ENCODE measurements at places on chromosomes 11 and 22.

DNA sequence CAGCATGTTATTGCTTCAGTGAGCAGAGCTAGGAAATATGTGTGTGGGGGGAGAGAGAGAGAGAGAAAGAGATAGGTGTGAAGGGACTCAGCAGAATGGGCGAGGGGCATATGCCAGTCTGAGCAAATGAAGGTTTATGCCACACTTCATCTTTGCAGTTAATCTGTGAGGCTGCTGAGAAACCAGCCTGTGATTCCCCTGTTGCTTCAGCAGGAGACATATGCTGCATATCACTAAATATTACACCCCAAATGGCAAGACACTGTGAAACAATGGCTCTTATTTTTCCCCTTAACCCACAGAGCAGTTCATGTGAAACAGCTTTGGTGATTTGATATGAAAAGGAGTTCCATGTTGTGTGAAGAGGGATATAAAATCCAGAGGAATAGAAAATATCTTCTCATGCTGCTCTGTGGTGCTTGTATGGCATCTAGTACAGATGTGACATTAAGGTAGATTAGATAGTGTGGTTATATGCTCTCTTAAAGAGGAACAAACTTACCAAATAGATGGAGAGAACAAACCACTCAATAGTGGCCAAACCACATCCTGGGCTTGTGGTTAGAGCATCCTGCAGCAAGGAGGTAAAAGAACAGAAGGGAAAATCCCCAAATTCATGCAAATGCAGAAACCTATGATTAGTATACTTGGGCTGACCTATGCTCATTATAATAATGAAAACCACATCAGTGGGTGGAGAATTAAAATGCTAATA, 864.2 kb downstream of the FAM181B start:
- no peak for DNase-seq

GRCh38 chr11:72786305-72787215, 7.3 kb downstream of the STARD10 start:
- DNase-seq, result peak; percentile 47

GRCh38 chr11:78194490-78194889, 5.8 kb downstream of the USP35 start:
- no peak for DNase-seq

- no peak for DNase-seq
Measured at GRCh38 chr11:128462922-128463321, 124.4 kb downstream of the ETS1 start.

DNA sequence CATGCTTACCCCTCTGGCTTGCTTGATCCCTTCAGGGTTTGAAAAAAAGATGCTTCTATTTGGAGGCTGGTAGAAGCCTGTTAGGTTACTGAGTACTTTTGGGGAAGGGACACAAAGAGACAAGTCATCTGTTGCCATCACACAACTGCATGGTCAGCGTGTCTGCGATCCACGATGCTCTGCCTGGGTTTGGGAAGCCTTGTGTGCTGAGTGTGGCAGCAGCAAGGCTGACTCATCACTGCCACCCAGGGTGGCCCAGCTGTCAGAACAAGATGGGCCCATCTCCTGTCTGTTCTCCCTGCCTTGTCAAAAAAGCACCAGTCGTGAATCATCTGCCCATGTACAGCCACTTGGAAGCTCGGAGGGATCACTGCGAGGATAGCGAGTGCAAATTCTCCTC, 26.2 kb downstream of the UBASH3B start:
- no peak for DNase-seq

GRCh38 chr11:86089659-86090058, 20.8 kb upstream of the PICALM start:
- DNase-seq, result no peak

DNA sequence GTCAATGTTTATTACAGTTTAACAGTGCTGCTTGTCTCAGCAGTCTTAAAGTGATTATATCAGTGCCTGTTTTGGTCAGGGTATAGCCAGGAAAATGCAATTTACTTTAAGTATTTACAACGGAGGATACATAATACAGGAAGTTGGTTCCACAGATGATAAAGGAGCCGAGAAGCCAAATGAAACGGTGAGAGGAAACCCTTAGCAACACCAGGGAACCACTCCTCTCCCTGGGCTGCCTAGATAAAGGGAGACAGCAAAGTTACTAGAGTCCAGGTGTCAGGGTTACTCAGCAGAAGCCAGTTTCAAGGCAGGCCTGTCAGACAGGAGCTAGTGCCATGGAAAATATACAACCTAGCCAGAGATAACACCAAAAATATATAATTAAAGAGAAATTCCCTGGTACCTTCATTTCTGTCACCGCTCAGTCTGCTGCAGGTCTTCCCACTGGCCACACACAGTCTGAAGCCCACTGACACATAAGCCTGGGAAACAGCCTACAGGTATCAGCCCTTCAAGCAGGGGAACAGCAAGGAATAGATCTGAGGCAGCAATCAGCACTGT, 55.5 kb downstream of the FAM76B start:
- no peak for DNase-seq

GRCh38 chr22:41344189-41344788, 37.5 kb upstream of the TEF start:
- DNase-seq, result no peak

DNA sequence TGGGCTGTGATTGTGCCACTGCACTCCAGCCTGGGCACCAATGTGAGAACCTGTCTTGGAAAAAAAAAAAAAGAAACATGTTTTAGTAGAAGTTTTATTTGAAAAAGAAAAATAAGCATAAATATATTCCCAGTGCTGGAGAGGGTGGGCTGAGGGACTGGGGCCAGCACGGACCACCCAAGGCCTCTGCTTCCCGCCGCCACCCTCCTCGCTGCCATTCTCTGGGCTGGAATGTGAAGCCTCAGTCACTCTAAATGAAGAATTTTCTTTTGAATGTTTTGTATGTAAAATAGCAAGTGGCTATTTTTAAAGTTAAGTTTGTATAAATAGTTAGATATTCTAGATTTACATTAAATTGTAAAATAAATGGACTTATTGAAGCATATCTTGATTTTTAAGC, 5.1 kb upstream of the TRMU start:
- no peak for DNase-seq

DNA sequence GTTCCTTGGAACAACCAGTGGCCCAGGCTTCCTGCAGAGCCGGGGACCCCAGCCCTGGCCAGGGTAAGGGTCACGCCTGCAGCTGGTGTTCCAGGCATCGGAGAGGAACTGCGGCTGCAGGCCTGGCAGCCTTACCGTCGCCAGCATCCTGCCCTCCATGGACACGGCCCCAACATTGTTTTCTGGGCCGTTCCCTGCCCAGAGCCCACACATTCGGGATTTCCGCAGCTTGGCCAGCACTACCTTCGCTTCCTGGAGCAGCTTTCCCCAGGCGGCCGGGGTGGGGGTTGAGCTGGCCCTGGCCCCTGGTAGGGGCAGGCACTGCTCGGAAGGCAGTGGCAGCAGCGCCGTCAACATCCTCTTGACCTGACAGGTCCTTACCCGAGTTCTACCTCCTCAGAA, 17.7 kb downstream of the TXN2 start:
- no peak for DNase-seq

DNA sequence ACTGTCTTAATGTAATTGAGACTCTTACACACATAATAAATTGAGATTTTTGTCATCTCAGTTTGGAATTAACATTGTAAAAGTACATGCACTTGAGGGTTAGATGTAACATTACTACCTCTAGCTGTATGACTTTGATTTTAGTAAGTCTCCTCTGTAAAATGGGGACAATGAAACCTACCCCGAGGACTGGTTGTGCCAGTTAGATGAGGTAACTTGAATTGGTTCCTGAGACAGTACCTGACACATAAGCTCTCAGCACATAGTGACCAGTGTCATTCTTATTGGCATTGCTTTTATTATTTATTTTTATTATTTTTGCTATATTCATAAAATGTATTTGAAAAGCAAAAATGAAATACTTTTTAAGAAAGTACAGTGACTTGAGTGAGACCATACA, 114.8 kb downstream of the TEAD1 start:
- no peak for DNase-seq

- DNase-seq, result no peak
Measured at GRCh38 chr11:8080674-8081590, at the start of gene TUB. Gene TUB (plus strand): TSS chr11:8081211. CDS start chr11:8081511, 300 bp downstream.

- no peak for DNase-seq
Measured at GRCh38 chr22:49457146-49457545, 370.5 kb downstream of the BRD1 start.

- DNase-seq, result no peak
Measured at GRCh38 chr11:79274636-79275331, 166.0 kb downstream of the TENM4 start.

DNA sequence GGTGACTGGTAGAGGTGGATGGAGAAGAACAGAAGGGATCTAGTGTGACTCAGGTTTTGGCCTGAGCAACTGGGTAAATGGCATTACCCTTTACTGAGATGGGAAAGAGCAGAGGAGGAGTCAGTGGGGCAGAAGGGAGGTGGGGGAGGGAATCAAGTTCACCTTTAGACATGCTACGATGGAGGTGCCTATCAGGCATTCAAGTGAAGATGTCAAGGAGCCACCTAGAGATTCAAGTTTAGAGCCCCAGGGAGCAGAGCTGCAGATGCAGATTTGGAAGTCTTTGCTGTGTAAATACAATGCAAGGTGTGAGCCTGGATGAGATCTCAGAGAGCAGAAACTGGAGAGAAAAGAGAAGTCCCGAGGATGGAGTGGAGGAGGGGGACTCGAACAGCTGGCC, 979 bp upstream of the MOGAT2 start:
- no peak for DNase-seq

DNA sequence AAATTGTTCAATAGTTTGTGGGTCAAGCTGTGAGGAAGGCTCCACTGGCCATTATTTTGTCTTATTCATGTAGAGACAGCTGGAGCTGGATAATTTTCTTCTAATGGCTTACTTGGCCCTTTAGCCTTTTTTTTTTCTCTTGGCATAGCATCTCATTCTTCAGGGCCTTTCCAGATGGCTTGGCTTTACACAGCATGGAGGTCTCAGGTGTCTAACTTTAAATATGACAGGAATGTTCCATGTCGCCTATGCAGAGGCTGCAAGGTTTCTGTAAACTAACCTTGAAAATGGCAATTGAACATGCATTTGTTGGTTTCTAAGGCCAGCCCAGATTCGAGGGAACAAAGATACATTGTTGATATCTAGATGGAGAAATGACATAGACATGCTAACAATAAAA, 247.9 kb upstream of the CNTN5 start:
- DNase-seq, result no peak

All from LoVo (cell line).